ENCODE measurements at places on chromosomes 4 and X. TPM values are rescaled to one million over a fixed set of nuclear protein-coding genes. Genes with fewer than 3 reads are reported as not detected.
A peak's percentile ranks its signal among the peaks of the same experiment; 100 is the strongest.

Gene POU4F2
- total RNA-seq: not detected

Gene PLK4
- 5.6 TPM for total RNA-seq

GRCh38 chr4:52600275-52600674 lies 58.8 kb downstream of the USP46 start:
- H3K27ac ChIP-seq: no peak overlapping the region
- no peak for DNase-seq
- H3K4me1 ChIP-seq: no peaks in the 10 kb centered on the region

DNA sequence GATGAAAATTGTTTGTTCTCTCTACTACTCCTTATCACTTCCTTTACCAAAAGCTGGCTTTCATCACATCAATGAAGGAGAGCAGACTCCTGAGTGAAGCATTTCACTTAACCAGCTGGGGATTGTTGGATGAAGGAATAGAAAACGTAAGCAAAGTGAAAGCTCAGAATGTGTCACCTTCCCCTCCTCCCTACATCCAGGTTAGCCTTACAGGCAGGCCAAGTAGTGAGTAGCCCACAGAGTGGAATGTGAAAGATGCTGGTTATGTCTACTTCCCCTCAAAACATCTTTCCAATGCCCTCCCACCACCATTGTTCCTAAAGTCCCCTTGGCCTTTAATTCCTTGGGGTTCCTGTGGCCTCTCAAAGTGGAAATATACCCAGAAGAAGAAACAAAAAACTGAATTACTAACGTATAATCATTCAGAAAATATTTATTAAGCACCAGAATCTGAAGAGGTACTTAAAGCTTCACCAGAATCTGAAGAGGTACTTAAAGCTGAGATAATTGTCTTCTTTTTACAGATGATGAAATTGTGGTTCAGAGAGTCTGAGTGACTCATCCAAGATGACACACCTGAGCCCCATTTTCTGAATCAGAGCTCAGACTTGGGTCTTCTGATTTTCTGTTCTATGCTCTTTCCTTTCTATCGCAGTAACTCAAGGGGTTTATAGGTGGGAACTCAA lies 6.5 kb downstream of the P2RY4 start:
- H3K4me3 ChIP-seq: no peak overlapping the region
- no peaks in the 10 kb centered on the region for H3K27me3 ChIP-seq
- H3K36me3 ChIP-seq: no peaks in the 10 kb centered on the region
- H3K4me1 ChIP-seq: no peaks in the 10 kb centered on the region

DNA sequence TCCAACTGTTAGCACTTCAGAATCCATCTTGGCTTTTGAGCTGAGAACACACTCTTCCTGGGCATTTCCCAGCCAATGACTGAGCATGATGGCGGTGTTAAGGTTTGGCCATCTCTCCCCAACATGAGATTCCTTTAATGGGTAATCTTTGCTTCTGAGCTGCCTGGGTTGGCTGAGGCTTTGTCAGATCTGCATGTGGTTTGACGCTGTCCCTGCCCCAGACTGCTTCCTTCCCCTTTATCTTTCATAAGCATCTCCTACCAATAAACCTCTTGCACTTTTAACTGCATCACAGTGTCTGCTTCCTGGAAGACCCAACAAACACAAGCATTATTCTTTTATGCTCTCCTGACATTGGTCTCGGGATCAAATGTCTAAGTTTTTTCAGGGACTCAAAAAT lies 31.5 kb upstream of the DIPK2B start:
- no peaks in the 10 kb centered on the region for H3K36me3 ChIP-seq
- no peaks in the 10 kb centered on the region for H3K27me3 ChIP-seq
- H3K4me1 ChIP-seq: no peaks in the 10 kb centered on the region

GRCh38 chr4:186554914-186555827 lies at the start of gene MTNR1A:
MTNR1A (minus strand) TSS chr4:186555567; CDS start chr4:186555365, 202 bp downstream.
- H3K27me3 ChIP-seq: peaks cover 41% of the 10 kb centered on the region
- H3K27ac ChIP-seq: no peak within 1 kb of the TSS
- no peak for DNase-seq
- peaks cover 16% of the 10 kb centered on the region for H3K4me1 ChIP-seq
- peak within 1 kb of the TSS; percentile 46 for H3K4me3 ChIP-seq
- H3K36me3 ChIP-seq: no peaks in the 10 kb centered on the region

- no peaks in the 10 kb centered on the region for H3K27me3 ChIP-seq
- no peak for DNase-seq
- no peaks in the 10 kb centered on the region for H3K4me1 ChIP-seq
- H3K27ac ChIP-seq: no peak overlapping the region
- no peak overlapping the region for H3K4me3 ChIP-seq
These were observed 494.9 kb downstream of the IDS start for GRCh38 chrX:149010013-149010852.

DNA sequence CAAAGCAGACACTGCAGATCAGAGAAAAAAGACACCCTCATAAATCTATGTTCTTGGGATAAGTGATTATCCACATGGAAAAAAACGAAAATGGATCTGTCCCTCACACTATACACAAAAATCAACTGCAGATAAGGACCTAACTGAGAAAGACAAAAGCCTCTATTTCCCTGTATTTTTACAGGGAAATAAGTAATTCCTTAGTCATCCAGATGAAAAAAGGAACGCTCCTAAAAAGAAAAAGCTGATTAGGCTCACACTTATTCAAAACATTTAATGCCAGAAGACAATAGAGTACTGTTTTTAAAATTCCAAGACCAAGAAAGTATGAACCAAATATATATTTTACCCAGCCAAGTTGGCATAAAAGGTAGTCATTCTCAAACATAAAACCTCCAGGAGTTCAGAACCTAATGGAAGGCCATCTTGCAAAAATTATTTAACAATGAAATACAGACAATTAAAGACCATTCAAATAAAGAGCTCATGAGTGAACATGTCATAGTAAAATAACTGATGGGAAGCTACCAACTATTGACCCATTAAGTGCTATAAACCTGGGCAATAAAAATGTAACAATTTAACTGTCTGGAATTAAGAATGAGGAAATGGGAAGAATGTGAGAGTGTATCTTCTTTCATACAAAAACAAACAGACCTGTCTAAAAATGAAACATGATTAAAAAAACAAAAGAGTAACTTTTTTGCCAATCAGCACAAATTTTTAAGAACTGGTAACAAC lies 20.4 kb downstream of the PAPSS1 start:
- H3K27ac ChIP-seq: no peak overlapping the region
- H3K36me3 ChIP-seq: peaks cover 25% of the 10 kb centered on the region
- no peaks in the 10 kb centered on the region for H3K27me3 ChIP-seq
- no peak for DNase-seq
- H3K4me1 ChIP-seq: no peaks in the 10 kb centered on the region

GRCh38 chr4:119204916-119205315 lies 7.6 kb upstream of the USP53 start:
- H3K4me3 ChIP-seq: no peak overlapping the region
- DNase-seq: no peak
- peaks cover 19% of the 10 kb centered on the region for H3K4me1 ChIP-seq

- H3K27ac ChIP-seq: no peak overlapping the region
- no peak for DNase-seq
- no peaks in the 10 kb centered on the region for H3K27me3 ChIP-seq
- H3K4me3 ChIP-seq: no peak overlapping the region
These were observed 286.9 kb upstream of the FGF16 start for GRCh38 chrX:77160301-77160700.

GRCh38 chr4:67161311-67161710 lies 384.0 kb downstream of the CENPC start:
- no peak overlapping the region for H3K4me3 ChIP-seq
- H3K27ac ChIP-seq: no peak overlapping the region
- H3K36me3 ChIP-seq: no peaks in the 10 kb centered on the region
- H3K4me1 ChIP-seq: no peaks in the 10 kb centered on the region
- H3K27me3 ChIP-seq: no peaks in the 10 kb centered on the region

Measured in suprapubic skin (tissue), 4 donors.